CMK (cell line): ENCODE measurements at places on chromosomes 16 and 17.

DNA sequence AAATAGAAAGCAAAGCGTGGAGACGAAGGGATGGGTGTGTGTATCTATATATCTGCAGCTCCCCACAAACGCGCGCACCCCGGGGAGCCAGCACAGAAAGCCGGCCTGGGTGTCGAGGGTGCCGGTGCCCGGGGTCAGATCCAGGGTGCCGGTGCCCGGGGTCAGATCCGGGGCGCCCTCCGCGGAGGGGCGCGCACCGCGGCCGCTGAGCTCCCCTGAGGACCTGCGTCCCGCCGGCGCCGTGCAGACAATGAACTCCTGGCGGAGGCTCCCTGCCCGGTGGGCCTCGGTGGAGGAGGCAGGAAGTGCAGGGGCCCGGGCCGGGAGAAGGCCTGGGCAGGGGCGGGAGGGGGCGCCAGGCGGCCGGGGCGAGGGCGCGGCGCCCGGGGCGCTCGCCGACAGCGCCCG, 1.1 kb downstream of the ZNF423 start:
- DNase-seq: no peak

DNA sequence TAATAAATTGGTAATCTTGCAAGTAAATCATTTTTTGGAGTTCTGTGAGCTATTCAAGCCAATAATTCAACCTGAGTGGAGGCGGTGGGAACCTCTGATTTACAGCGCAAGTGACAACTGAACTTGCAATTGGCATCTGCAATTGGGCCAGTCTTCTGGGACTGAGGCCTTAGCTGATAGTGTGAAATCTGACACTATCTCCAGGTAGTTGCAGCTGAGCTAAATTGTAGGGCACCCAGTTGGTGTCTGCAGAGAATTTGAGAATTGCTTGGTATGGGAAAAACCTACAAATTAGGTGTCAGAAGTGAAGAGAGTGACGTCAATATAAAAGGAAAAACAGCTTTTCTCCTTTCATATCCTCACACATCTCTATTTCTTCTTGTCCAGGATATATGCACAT, 1633.6 kb upstream of the GOT2 start:
- no peak for DNase-seq

DNA sequence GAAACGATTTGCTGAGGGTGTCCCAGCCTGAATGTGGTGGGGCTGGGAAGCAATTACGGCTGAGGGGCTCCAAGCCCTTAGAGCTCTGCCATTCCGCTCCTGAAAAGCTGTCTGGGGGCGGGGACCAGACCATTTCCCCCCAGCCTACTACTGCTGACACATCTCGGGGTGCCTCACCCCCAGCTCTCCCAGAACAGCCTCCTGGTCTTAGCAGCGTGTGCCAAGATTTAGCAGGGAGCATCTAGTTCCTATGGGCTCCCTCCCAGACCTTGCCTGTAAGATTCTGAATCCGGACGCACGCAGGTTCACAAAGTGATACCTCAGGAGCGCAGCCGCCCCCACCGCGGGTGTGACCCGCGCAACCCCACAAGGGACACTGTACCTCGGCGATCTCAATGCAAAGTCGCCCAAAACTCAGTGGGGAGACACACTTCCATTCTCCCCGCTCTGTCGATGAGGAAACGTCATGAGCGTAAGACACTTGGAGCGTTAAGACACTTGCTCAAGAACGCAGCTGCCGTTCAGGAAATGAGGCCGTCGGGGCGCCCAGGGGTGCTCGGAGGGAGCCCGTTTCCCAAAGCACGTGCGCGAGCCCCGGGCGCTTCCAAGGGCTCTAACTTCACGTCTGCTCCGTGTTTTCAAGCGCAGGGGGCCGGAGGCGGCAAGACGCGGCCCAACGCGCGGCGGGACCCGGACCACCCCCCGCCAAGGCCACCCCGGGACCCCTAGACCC, 629 bp downstream of the GEMIN4 start:
- DNase-seq: no peak

- no peak for DNase-seq
These were observed 1418.8 kb downstream of the CDH11 start for GRCh38 chr16:63702981-63703590.

DNA sequence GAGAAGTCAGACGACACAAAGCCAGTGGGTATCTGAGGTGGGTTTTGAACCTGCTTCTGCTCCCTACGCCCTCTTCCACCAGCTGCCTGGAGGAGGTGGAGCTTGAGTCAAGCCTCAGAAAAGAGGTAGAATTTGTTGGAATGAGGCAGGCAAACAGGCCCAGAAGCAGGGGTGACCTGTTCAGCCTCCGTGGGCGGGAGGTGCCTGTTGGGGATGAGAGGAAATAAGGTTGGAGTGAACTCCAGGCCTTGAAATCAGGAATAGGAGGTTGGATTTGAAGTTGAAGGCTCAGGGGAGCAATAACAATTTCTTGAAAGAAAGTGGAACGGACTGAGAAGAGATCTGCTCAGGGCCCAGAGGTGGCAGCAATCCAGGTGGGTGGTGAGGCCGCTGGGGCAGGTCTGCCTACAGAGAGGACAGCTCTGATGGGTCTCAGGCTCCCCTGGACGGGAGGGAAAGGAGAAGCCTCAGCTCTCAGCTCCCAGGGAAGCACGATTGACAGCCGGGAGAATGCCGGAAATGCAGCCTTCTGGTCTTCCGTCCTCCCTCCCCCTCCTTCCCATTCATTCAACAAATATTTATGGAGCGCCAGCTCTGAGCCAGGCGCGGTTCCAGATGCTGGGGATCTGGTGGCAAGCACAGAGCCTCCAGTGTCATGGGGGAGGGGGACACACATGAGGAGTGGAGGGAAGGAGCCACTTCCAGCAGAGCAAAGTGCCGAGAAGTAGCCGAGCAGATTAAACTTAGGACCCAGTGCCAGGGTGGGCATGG, 61.9 kb upstream of the CIBAR2 start:
- no peak for DNase-seq

DNA sequence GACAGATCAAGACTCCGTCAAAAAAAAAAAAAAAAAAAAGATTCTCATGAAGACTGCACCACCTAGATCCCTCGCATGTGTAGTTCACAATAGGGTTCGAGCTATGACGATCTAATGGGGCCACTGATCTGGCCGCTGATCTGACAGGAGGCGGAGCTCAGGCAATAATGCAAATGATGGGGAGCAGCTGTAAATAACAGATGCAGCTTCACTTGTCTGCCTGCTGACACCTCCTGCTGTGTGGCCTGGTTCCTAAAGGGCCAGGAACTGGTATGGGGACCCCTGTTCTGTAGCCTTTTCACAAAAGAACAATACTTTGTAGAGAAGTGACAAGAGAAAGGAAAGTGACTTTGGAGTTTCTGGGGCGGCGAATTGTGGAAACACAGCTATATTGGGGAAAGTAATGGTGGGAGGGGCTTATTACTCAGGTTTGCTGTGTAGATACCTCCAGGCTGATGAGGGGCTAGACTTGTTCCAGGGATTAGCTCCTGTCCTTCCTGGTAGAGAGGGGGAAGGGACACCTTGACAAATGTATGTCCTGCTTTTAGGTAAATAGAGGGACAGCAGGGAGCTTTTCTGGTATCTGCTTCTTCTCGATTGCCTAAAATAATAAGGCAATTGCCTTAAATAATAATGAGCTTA, 57.1 kb downstream of the HAPSTR1 start:
- DNase-seq: no peak

DNA sequence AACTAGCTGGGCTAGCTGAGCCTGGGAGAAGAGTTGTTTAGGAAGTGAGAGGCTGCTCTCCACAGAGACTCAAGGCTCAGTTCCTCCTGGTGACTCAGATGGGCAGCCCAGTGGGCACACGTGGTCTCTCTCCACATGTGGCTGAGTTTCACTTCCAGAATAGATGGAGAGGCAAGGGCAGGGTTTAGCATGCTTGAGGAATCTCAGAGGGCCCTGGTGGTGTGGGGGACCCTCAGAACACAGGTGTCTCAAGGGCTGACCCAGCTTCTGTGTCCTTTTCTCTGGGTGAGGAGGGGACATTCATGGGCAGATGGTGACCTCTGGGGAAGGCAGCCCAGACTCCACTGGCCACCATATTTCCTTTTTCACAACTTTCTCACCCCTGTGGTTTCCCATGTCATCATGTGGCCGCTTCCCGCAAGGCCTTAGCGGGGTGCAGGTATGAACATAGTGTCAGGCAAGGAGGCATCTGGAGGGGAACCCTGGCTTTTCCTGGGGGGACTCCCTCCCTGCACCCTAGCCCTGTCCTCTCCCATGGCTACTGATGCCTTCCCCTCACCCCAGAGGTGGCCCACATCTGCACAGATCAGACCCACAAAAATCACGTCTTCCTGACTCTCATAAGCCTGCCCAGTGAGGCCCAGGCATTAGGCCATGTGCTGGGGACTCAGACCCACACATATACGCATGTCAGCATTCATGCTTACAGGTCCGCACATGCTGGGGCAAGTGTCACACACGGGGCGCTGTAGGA, 3.3 kb downstream of the GRN start:
- no peak for DNase-seq

DNA sequence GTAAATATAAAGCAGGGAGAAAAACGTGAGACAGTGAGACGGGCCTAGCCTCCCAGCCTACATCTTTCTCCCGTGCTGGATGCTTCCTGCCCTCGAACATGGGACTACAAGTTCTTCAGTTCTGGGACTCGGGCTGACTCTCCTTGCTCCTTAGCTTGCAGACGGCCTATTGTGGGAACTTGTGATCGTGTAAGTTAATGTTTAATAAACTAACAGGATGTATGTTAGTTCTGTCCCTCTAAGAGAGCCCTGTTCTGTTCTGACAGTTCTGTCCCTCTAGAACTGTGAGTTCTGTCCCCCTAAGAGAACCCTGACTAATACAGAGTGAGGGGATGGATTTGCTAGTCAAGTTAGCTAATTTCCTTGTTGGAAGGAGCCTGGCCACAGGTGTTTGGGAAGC, 16.7 kb upstream of the MYH10 start:
- DNase-seq: no peak

DNA sequence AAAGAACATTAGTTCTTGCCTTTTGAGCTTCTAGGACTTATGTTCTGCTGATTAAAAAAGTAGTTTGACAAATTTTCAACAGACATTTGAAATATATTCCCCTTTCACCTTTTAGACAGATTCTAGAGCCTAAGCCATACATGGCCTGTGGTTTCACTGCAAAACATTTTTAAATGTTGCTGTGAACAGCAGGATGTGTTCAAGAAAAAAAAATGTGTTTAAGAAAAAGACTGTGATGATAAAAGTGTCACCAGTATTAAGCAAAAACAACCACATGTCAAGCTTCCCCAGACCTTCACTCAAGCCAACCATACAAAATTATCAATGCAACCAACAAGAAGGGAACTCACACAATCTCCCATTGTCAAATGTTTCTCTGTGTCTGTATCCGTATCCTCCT, 103.5 kb downstream of the SYCE1L start:
- no peak for DNase-seq

DNA sequence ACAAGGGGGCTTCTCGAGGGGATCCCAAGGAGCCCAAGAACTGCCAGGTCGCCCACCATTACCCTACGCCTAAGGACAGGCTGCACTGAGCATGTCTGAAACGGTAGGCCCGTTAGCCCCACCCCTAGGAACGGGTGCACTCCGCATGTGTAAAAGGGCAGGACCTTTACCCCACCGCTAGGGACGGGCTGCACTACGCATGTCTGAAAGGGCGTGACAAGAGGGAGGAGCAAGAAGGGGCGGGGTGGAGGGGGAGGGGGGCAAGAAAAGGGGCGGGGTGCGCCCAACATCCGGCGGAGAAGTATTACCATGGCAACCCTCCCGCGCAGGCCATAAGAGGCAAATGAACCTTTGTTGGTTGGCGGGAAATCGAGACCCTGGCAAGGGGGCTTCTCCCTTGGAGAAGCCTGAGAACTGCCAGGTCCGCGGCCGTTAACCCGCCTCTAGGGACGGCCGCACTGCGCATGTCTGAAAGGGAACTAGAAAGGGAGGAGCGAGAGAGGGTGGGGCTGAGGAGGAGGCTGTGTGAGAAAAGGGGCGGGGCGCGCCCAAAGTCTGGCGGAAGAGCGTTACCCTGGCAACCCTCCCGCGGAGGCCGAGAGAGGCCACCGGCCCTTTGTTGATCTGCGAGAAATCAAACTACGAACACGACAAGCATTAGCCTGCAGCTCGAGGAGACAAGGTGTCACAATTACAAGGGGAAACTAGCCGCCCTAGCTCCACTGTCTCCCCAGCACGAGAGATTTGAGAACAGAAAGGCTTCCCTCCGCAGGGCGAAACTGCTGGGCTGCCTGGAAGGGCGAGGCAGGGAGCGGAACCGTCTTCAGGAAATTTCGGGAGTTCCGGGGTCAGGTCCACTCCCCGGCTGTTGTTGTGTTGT, 2046.8 kb downstream of the TP53TG3F start:
- no peak for DNase-seq

GRCh38 chr16:1372292-1372950, 20.7 kb downstream of the GNPTG start:
- DNase-seq: no peak

- no peak for DNase-seq
These were observed 47.6 kb downstream of the MED13 start for GRCh38 chr17:62017496-62017895.

- no peak for DNase-seq
These were observed 183.5 kb downstream of the KCNJ2 start for GRCh38 chr17:70352834-70353233.

DNA sequence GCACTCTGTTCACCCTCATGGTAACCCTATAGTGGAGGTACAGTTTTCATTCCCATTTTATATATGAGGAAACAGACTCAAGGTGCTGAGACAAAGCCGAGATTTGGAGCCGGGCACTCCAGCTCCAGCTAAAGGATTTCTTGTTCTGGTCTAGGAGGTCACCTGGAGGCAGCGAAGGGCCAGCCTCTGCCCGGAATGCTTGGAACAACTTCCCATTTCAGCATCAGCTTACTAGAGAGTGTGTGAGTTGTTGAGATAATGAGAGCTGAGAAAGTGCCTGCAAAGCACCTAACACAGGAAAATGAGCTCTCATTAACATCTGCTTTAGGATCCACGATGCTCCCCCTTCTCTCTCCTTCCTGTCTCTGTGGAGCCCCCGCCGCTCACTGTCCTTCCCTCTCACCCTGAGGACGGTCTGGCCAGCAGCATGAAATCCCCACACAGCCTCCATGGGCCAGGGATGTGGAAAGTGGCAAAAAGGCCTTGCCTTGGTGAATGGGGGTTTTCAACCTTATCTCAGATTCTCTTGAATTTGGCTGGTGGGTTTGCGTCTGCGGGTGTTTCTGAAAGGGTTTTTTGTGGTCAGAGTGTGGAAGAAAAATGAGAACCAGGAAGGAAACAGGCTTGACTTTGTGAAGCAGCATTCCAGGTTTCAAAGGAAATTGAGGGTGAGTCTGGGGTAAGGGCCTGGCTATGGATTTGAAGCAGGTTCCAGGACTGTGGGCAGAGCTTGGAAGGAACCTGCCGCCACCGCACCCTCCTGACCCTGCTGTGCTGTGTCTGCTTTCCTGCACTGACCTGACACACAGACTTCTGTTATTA, 178.7 kb downstream of the FOXL1 start:
- DNase-seq: no peak

DNA sequence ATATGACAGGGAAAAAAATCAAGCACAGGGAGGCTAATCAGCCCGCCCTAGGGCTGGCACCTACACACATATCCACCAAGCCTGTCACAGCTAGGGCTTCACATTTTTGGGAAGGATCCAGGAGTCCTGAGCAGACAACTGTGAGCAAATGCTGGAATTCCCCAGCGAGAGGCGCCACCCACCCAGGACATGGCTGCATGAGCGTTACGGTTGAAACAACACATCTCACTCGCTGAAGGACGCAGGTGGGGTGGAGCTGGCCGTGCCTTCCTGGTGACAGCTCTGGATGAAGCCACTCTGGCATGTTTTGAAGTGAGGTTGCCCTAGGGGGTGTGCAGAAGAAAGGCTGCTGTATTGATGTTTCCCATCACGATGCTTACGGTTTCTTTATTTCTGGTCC, 315.1 kb upstream of the EEF2KMT start:
- DNase-seq: no peak

- no peak for DNase-seq
These were observed 25.6 kb upstream of the RMI2 start for GRCh38 chr16:11319529-11320146.

- no peak for DNase-seq
These were observed 8.0 kb downstream of the TSR3 start for GRCh38 chr16:1343428-1344242.
